ENCODE measurements at places on chromosomes 2 and 18.

- DNase-seq, result no peak
Measured at GRCh38 chr2:159942146-159942545, 120.3 kb downstream of the PLA2R1 start.

- DNase-seq, result no peak
Measured at GRCh38 chr2:241574911-241575623, 16.5 kb downstream of the BOK start.

- DNase-seq, result no peak
Measured at GRCh38 chr2:189232759-189233406, 53.3 kb upstream of the COL5A2 start.

DNA sequence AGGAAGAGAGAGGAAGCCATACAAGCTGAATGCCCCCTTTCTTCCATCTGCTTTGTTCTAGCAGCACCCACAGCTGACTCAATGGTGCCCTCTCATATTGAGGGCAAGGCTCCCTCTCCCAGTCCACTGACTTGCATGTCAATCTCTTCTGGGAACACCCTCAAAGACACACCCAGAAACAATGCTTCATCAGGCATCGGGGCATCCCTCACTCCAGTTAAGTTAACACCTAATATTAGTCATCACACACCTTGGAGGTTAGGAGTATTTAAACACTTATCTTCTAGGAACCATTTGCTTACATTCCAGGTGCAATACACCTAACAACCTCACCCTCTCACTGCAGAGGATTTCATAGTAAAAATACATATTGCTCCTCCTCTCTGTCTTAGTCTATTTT is 993.5 kb upstream of the DDX18 start:
- no peak for DNase-seq

- DNase-seq, result no peak
Measured at GRCh38 chr2:45131587-45131986, 122.3 kb upstream of the SIX2 start.

GRCh38 chr2:237304763-237305514 is 109.0 kb downstream of the COL6A3 start:
- no peak for DNase-seq

GRCh38 chr2:60054571-60055340 is 498.7 kb downstream of the BCL11A start:
- DNase-seq, result no peak

GRCh38 chr2:30230497-30231211 is 680 bp upstream of the LBH start:
- peak; percentile 47 for DNase-seq

- no peak for DNase-seq
Measured at GRCh38 chr18:22839340-22839821, 93.7 kb upstream of the RBBP8 start.

GRCh38 chr18:23902396-23902795 is 112.2 kb upstream of the TTC39C start:
- no peak for DNase-seq

DNA sequence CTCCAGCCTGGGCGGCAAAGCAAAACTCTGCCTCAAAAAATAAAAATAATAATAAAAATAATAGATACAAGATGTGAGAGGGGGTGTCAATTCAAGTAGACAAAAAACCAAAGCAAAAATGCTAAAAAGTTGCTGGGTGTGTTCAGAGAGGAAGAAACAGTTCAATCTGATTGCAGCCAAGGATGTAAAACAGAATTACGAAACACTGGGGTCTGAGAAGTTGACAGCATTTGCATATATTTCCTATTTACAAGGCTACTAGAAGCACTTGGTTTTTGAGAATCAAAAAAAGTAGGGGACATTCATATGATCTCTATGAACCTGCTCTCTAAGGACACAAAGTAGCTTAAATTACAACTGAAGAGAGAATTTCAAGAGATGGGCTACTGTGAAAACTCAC is 7.6 kb downstream of the TRIP12 start:
- no peak for DNase-seq

GRCh38 chr2:172323256-172323655 is 104.1 kb upstream of the ITGA6 start:
- DNase-seq, result no peak

GRCh38 chr2:169222665-169223064 is 139.7 kb downstream of the LRP2 start:
- DNase-seq, result no peak

GRCh38 chr18:48105317-48105716 is 174.9 kb upstream of the SMAD2 start:
- DNase-seq, result no peak

GRCh38 chr2:205343103-205343502 is 339.2 kb upstream of the NRP2 start:
- DNase-seq, result no peak

- DNase-seq, result no peak
Measured at GRCh38 chr2:135494503-135494902, 36.5 kb downstream of the ZRANB3 start.

DNA sequence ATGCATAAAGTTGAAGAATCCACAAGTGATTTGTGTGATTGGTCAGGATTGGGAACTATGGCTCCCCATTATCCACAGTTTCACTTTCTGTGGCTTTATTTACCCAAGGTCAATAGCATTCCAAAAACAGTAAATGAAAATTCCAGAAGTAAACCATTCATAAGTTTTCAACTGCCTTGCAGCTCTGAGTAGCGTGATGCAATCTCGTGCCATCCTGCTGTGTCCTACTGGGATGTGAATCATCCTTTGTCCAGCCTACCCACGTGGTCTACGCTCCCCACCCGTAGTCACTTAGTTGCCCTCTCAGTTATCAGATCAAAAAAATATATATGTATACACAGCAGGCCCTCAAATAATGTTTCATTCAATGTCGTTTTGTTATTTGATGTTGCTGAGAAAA is 89.0 kb upstream of the DLGAP1 start:
- no peak for DNase-seq

- no peak for DNase-seq
Measured at GRCh38 chr2:86072271-86072858, 33.3 kb downstream of the POLR1A start.

DNA sequence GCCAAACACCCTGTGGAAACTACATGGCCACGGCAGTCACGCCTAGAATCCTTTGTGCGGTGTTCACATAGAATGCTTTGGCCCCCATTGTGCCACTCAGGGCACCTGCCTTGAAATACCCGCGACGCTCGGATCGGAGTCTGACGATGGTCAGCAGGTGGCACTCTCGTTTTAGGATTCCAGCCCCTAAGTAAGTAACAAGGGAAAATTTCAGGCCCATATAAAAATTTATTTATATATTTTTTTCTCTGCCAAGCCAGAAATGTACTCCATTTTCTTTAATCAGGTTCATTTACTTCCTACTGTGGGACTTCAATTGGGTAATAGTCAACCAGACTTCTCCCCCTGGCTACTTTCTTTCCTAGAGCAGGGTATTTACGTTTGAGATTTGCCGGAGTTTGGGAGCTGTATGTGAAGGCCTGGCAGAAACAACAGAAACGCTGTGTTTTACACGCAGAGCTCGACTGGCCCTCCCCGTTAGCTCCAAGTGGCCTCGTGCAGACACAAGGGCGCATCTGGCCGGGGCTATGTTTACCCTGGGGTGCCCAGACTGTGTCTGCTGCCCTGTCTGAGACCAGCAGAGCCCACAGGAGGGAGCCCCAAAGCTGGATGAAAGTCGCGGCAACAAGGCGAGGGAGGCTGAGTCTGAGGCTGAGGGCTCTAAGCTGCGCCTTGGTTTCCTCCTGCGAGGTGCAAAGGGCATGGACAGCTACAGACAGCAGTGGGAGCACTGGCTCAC is 41.6 kb downstream of the LRRC30 start:
- no peak for DNase-seq
